ENCODE measurements at places on chromosomes 5 and 9.

DNA sequence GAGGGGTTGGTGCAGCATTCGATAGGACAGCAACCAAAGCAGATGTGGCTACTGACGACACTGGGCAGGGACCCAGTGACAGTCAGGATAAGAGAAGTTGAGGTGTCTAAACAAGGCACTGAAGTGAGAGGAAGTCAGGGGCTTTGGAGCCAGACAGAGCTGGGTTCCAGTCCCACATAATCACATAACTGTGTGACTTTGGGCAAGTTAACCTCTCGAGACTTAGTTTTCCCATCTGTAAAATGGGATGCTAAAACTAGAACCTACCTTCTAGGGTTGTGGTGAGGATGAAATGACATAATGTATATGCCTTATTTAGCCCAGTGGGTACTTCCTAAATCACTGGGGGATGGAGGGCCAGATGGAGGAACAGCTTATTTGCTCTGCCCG, 3.1 kb downstream of the ANGPTL2 start:
- DNase-seq = no peak

GRCh38 chr5:171647043-171647903, 138.3 kb upstream of the SMIM23 start:
- no peak for DNase-seq

- no peak for DNase-seq
Observed at GRCh38 chr5:14598225-14598624, 16.6 kb downstream of the OTULINL start.

DNA sequence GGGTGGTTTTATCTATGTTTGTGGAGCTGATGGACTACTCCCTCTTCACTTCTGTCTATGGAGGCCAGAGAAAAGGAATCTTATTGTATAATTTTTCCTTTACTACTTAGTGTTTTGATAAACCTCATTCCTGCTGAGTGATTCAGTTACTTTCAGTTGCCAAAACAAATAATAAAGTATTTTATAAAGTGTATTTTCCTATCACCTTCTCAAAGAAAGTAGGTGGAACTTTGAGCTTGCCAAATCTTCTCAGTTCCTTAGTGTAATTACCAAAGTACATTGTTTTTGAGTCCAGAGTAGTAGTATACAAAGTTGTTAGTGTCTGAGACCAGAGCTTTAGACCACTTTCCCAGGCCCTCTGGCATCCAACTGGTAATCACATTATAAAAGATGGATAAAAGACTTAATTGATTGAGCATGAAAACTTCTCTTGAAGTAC, 13.5 kb downstream of the RABGAP1 start:
- no peak for DNase-seq

DNA sequence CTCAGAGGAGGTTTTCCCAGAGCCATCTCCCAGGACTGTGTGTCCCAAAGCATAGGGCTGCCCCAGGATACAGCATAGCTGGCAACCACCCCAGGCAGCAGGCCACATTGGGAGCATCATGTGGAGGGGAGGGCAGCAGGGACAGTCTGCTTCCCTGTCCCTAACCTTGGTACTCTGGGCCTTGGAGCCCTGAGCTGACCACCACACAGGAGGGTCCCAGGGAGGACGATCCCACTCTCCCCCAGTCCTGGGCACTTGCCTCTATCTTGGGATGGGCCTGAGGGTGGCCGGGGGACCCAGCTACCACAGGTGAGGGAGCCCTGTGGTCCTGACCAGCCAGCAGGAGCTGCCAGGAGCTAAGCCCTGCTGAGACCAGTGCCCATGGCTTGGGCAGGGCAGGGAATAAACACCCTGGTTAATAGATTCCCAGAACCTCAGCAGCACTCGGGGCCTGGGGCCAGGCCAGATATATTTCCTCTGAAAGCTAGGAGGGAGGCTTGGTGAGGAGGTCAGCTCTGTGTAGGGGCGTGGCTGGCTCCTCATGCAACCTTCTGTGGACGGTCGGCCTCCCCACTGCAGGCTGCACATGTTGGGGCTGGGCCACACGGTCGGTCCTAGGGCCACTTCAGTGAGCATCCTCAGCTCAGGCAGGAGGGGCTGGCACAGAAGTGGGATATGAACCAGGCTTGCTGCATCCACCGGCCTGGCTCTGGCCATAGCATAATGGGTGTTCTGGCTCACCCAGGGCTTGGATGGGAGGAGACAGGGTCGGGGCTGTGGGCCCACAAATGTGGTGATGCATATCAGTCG, 4.2 kb downstream of the NINJ1 start:
- DNase-seq = no peak

- no peak for DNase-seq
Observed at GRCh38 chr9:88889386-88889785, 101.9 kb upstream of the S1PR3 start.

DNA sequence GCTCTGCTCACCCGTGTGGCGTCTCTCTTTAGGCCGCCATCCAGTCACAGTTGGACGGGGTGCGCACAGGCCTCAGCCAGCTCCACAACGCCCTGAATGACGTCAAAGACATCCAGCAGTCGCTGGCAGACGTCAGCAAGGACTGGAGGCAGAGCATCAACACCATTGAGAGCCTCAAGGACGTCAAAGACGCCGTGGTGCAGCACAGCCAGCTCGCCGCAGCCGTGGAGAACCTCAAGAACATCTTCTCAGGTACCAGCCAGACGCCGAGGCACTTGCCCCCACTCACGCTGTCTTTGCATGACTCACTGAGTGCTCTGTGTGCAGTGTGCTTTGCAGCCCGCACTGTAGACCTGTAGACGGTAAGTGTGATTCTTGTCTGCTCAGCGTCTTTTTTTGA, 4.5 kb downstream of the EXOC3 start:
- no peak for DNase-seq

- DNase-seq = no peak
Observed at GRCh38 chr9:94929369-94929756, 202.9 kb downstream of the AOPEP start.

DNA sequence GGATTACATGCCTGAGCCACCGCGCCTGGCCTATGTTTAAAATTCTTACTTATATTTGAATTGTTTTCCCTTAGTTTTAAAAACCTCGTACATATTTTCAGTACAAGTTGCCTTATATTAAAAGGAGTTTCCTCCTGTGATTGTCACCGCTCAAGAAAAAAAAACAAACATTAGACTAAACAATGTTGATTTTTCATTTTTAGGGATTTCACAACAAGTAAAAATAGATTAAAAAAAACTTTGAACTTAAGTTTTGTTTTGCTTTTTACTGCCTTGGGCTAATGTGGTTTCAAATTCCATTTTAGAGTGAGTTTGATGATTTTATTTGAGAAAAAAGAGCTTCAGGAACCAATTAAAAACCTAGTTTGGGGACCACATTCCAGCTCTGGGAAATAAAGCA, 1196.6 kb upstream of the CDH18 start:
- no peak for DNase-seq

- no peak for DNase-seq
Observed at GRCh38 chr5:16456103-16456832, 9.3 kb downstream of the ZNF622 start.

DNA sequence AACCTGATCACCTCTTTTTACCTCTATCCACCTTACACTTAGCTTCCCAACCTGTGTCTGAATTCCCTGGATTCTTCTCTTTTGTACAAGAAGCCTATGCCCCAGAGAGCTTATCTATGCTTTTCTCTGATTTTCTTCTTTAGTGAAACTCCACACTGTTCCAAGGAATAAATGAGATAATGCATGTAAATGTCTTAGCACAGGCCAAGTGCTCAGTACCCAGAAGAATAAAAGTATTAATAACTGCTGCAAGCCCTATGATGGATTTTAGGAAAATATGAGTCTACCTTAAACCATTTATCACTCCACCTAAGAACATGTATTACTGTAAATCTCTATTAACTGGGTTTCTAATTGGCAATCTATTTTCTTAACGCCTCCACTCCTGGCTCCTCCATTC, 168.5 kb upstream of the TNC start:
- no peak for DNase-seq

DNA sequence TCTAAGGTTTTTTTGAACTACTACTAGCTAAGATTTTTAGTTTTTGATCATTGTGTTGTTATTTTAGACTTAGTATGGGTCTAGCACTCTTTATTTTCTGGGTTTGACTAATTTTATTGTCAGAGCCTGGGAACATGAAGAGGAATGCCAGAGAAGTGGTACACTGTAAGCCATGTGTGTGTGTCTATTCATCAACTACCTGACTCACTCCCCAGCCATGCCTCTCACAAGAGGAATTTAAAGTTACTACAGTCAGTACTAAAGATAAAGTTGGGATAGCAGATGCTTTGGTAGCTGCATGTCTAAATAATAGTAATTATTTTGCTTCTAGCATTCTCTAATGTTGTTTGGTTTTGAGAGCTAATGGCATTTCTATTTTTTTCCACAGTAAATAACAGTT, 264.8 kb downstream of the CSNK1G3 start:
- no peak for DNase-seq

- no peak for DNase-seq
Observed at GRCh38 chr9:112021742-112022141, 125.1 kb downstream of the UGCG start.

GRCh38 chr5:167982-168660, 23.2 kb upstream of the LRRC14B start:
- DNase-seq = no peak

- DNase-seq = no peak
Observed at GRCh38 chr9:120723565-120723964, 9.3 kb upstream of the MEGF9 start.

- no peak for DNase-seq
Observed at GRCh38 chr5:141680178-141680577, 1.9 kb downstream of the ARAP3 start.

DNA sequence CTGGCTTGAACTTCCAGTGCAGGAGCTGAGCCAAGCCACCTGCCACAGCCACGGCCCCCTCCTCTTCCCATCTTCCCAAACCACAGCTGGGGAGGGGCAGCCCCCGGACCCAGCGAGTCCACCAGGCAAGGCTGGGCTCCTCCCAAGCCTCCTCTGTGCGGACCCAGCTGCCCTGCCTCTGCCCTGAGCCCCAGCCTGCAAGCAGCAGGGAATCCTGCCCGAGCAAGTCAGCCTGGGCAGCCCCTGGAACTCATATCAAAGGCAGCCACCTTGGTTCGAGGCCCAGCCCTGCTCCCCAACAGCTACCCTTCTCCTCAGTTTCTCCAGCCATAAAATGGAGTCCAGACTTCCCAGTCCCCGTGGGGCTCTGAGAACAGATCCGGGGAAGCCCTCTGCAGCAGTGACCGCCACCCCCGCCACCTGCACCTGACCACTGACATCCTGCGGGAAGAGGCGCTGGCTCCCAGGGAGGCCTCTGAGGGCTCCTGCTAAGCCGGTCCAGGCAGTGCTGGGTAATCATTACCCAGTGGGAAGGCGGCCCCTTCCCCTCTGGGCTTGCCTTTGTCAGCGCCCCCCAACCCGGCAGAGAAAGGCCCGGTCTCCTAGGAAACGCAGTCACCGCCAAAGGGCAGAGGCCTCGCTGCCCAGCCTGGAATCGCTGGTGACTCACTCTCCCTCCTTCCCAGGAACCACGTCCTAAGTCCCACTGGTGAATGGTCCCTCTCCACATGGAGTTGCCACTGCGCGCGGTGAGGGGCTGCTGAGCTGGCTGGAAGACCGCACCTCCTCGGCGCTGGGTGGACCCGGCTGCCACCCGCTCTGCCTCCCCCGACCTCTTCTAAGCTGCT, 1.5 kb downstream of the VAV2 start:
- DNase-seq = no peak

- no peak for DNase-seq
Observed at GRCh38 chr5:3352711-3353110, 242.9 kb upstream of the IRX1 start.

DNA sequence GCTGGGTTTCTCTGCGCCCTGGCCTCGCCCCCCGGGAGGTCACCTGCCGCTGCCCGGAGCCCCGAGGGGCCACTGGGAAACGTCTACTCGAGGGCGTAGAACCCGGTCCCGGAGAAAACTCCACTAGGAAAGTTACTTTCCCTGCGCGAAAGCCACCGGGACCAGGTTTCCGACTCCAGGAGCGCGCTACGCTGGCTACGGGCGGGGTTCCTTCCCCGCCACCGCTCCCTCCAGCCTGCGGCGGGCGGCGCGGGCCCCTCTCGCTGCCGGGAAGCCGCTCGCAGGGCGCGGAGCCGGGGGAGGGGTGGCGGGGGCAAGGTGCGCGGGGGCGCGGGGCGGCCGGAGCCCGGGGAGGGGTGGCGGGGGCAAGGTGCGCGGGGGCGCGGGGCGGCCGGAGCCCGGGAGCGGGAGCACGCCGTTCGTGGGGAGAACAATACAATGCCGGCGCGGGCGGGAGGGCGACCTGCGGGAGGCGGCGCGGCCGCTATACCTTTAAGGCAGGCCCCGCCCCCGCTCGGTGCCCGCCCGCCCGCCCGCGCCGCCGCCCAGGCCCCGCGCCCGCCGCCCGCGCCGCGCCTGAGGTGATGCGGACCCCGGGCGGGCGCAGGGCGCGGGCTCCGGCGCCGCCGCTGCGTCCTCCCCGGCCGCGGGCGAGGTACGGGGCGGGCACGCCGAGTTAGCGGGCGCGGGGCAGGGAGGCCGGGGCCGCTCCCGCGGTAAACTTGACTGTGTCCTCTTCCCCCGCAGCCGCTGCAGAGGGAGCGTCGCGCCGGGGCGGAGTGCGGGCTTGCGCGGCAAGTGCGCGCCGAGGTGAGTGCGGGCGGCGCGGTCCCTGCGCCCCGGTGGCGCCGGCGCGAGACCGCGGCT, 278.1 kb downstream of the AOPEP start:
- no peak for DNase-seq

DNA sequence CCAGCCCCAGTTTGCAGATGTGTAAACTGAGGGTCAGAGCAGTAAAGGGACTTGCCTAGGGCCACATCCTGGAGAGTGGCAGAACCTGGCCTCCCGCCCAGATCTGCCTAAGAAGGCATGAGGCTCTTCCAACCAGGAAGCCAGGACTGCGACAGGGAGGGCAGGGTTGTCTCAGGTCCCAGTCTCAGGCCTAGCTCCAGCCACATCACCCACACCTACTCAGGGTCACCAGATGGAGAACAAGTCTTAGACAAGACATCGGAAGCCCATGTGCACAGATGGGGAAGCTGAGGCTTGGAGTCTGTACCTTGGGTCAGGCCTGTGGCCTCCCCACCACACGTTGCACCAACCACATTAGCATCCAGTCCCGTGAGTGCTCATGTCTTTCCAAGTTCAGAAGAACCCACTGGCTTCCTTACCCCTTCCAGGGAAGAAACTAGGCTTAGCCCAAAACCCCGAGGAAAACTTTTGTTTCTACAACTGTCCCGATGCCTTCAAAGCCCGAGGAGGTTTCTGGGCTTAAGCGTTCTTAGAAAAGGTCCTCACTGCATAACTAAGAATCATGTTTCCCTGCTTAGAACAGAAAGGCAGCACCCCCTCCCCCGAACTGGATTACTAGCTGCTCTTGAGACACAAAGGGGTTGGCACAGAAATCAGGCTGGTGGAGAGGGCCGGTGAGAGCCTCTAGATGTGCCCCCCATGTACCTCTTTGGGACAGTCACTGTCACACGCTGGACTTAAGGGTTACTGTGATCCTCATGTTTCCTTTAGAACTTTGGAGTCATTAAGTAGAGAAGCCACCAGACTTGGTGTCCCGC, 2.2 kb downstream of the FAM78A start:
- DNase-seq = no peak

GRCh38 chr5:54645882-54646355, 128.4 kb downstream of the SNX18 start:
- no peak for DNase-seq

- DNase-seq = no peak
Observed at GRCh38 chr9:122930541-122931225, 629 bp downstream of the ZBTB26 start.

GRCh38 chr5:26833596-26833995, 204.8 kb downstream of the CDH9 start:
- DNase-seq = no peak

Measured in stimulated activated CD4-positive, alpha-beta T cell treated with anti-CD3 and anti-CD28 coated beads, Interleukin-15, amount 100 ng/mL, for 1 hour (primary cell).